H4 (cell line): ENCODE measurements at places on chromosomes 7 and 10.

- no peak for DNase-seq
These were observed 5.9 kb upstream of the PRSS58 start for GRCh38 chr7:142263598-142264380.

DNA sequence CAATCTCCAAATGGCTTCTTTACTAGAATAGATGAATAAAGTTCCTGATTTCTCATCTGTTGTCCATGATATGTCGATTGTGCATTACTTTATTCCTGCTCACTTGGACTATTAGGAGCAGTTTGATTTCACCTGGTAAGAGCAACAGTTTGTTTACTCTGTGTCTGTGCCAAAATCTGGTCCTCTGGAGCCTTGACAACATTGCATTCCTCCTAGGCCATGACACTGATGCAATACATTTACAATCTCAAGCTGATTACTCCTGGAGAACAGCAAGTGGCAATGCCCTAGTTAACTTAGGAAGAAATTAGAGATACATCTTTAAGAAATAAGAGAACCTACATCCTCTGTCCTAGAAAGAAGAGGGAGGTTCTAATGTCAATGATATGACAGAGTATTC, 71.8 kb downstream of the SGCE start:
- DNase-seq, result no peak

DNA sequence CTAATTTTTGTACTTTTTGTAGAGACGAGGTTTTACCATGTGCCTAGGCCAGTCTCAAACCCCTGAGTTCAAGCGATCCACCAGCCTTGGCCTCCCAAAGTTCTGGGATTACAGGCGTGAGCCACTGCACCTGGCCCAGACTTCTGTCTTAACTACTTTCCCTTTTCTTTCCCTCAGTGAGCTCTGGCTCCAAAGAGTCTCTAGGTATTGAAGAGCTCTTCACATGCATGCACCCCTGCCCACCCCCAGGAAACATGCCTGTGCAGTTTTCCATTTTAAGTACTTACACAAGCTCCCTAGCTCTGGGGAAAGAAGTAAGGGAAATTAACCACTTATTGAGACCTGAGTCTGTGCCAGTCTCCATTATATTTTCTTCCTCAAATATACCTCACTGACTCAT, 2.0 kb downstream of the MYOZ1 start:
- no peak for DNase-seq

GRCh38 chr10:112955582-112956421, 5.8 kb downstream of the TCF7L2 start:
- DNase-seq, result peak; percentile 72

GRCh38 chr7:4054158-4054557, 627.9 kb upstream of the FOXK1 start:
- DNase-seq, result no peak

GRCh38 chr7:5428478-5429252, 5.0 kb upstream of the TNRC18 start:
- peak; percentile 95 for DNase-seq

- DNase-seq, result no peak
These were observed 21.3 kb downstream of the MLXIPL start for GRCh38 chr7:73602721-73603651.

GRCh38 chr10:77501846-77502261, 135.8 kb downstream of the KCNMA1 start:
- DNase-seq, result no peak

DNA sequence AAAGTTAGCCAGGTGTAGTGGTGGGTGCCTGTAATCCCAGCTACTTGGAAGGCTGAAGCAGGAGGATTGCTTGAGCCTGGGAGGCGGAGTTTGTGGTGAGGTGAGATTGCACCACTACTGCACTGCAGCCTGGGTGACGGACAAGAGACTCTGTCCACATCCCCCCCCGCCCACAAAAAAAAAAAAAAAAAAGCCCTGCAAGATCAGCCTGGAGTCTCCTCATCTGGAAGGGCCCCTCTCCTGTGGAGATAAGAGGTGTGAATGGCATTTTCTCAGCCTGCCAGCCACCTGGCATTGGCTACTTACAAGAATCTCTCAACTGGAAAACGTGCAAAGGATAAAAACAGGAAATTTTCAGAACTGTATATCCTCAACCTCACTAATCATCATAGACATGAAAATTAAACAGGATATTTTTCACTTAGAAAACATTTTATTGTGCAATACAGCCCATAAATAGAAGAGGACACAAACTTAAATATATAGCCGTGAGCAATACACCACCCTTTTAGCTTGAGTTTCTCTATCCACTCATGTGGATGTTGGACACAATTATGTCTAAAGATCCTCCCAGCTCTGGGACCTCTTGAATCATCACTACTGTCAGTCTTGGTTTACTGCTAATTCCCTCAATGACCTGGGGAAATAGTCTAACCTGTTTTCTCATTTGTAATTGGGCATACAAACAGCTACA, 11.3 kb upstream of the TSPAN15 start:
- peak; percentile 83 for DNase-seq

GRCh38 chr10:2020836-2021235, 283.5 kb upstream of the ADARB2 start:
- DNase-seq, result no peak

- no peak for DNase-seq
These were observed 23.7 kb upstream of the DDC start for GRCh38 chr7:50588937-50589336.

- no peak for DNase-seq
These were observed 252.7 kb downstream of the KIF20B start for GRCh38 chr10:89954061-89954460.

- DNase-seq, result no peak
These were observed 31.5 kb downstream of the SHTN1 start for GRCh38 chr10:116973371-116973905.

GRCh38 chr10:29472301-29473086, 162.3 kb downstream of the SVIL start:
- DNase-seq, result no peak

GRCh38 chr7:130087364-130087763, 17.0 kb downstream of the KLHDC10 start:
- DNase-seq, result no peak

DNA sequence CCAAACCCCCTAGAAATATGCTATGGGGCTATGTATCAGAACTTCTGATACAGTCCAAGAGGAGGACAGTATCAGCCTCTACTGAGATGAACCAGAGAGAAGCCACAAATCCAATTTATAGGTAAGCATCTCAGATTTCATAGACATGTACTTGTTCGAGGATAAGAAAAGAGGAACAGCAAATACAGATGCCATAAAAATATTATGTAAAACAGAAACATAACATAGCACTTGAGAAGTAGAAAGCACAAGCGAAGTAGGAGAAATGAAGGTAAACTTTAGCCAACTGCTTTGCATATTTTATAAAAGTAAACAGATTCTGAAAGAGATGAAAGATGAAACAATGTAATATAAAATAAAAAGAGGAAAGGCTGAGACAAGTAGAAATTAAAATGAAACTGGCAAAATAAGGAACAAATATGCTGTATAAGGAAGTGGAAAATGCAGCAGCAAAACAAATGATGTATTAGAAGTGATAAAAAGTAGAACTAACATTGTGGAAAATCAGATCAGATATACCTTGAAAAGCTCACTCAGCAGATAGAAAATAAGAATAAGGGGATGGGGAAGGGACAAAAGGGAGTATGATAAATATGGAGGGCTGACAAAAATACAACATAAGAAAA, 135.1 kb downstream of the SKAP2 start:
- DNase-seq, result no peak

DNA sequence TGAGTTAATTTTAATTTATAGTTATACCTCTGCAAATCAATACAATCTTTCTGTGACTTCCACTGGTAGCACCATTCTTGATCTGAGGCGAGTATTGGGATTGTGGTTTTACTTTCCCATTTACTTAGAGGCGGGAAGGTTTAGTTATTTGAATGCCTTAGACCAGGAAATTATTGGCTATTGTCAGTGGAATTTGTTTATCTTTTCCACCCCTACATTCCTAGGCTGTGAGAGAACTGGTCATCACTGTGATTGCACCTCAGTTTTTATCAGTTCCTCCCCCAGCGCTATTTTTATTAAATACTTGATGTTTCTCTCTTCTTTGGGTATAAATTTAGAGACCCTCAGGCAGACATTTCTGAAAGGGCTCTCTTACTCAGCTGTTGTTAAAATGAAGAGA, 29.9 kb downstream of the CDK14 start:
- DNase-seq, result no peak

- DNase-seq, result no peak
These were observed 43.9 kb upstream of the OPALIN start for GRCh38 chr10:96402417-96403305.

DNA sequence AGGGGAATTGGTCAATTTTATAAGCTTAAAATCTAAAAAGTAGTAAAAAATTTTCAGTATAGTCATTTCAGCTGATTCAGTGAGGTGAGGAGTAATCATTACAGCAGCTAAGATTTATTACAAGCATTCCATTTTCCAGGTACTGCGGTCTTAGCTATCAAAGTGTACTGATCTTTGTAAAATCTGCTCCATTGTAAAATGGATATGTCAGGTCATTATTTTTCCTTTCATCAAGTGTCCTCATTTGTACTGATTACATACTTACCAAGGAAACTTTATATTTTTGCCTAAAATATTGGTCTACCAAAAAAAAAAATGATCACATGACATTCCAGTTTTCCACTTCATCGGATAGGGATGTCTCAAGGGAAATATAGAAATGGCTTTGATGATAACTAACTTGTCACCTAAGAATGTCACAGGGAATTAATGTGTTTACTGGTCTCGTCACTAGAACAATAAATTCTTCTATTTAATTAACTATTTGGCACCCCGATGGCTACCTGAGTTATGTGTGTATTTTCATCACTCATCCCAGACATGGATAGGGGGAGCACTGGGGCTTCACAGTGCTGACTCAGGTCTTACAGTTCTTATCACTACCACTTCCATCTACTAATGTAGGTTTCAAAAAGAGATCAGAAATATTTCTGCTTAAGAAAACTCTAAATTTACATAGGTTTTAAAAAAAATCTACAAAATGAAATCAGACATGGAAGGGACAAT, 948.4 kb downstream of the PCDH15 start:
- no peak for DNase-seq

- DNase-seq, result no peak
These were observed 32.4 kb downstream of the CTBP2 start for GRCh38 chr10:125127986-125128385.

DNA sequence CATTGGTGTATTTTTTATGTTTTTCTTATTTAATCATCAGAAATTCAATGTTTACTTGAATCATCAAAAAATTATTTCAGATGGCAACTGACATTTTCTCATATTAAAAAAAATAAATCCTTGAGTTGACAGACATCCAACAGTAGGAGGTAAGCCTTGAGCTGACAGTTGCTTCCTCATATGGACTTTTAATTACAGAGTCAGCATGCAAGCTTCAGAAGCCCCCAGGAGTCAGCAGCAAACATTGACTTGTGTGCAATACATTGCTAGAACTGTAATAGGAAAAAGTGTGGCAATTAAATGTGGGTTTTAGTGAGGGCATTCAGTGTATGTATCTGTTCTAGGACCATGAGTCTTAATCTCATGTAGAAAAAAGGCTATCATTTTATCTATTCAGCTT, 62.4 kb upstream of the TAS2R16 start:
- DNase-seq, result no peak

- no peak for DNase-seq
These were observed 1.6 kb upstream of the CRHR2 start for GRCh38 chr7:30683816-30684215.

- DNase-seq, result no peak
These were observed 126.6 kb upstream of the PARD3 start for GRCh38 chr10:34941471-34942357.

DNA sequence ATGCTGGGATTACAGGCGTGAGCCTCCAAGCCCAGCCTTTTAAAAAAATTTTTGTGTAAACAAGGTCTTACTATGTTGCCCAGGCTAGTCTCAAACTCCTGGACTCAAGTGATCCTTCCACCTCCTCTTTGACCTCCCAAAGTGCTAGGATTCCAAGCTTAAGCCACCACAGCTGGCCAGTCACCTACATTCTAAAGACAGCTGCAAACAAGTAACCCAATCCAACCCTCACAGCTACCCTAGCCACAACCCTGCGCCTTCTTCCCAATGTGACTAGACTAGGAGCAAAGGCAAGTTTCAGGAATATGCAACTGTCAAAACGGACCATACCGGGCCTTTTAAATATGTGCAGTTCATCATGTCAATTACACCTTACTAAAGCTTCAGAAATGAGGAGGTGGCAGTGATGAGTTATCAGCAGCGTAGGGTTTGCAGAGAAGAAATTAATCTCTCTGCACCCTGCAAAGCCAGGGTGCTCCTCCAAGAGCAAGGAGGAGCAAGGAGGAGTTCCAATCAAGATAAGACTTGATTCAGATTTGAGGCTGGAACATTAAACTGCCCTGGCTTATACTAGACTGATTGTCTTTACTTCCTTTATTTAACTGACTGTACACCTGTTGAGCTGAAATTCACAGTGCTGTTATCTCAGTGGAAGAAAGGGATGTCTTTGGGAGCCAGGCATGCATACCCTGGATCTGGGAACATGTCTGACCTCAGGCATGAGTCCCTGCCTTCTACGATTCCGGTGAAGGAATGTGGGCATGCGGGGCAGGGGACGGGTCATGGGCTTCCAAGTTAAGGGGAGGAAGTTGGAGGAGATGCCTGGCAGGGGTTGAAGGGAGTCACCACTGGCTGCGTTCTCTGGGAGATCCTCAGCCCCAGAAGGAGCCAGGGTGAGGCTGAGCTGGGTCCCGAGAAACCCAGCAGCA, 15.5 kb upstream of the TMEM120A start:
- DNase-seq, result no peak

DNA sequence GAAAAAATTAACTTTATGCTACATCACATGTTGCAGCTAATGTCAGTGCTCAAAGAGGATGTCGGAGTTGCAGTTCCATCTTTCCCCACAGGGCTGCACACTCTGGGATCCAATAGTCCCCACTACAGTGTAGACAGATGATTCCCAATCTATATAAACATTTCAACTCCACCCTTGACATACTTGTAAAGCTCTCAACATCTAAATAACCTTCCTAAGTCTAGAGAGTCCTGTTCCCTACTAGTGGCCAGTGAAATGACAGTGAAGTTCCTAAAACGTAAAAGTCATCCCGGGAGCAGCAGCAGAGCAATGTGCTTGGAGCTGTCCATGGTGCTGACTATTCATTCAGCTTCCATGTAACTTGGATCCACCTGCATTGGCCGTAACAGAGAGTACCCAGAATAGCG, 145.1 kb downstream of the GRM8 start:
- DNase-seq, result peak; percentile 54
